ENCODE measurements at places on chromosomes 11 and 22.

DNA sequence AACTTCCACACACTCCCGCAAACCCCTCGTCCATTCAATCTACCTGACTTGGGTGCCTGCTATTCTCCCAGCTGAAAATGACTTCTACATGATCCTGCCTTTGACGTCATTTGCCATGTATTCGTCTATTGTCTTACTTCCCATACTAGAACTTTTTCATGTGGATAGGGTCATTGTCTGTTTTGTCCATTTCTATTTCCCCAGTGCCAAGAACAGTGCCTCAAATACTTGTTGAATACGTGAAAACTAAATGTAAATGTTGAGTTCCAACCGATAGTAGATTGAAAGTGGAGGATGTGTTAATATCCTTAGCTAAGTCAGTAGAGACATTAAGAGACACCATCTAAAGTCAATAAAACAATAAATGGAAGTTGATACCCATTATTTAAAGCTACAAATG, 935 bp downstream of the TRIM68 start:
- no peak for DNase-seq

GRCh38 chr11:76523147-76523546, 78.3 kb downstream of the EMSY start:
- DNase-seq, result no peak

- DNase-seq, result no peak
These were observed 8.3 kb upstream of the PIM3 start for GRCh38 chr22:49951986-49952896.

GRCh38 chr11:83823461-83824025, 537.4 kb upstream of the CCDC90B start:
- DNase-seq, result no peak

GRCh38 chr11:73201249-73201648, 16.8 kb upstream of the P2RY2 start:
- no peak for DNase-seq

DNA sequence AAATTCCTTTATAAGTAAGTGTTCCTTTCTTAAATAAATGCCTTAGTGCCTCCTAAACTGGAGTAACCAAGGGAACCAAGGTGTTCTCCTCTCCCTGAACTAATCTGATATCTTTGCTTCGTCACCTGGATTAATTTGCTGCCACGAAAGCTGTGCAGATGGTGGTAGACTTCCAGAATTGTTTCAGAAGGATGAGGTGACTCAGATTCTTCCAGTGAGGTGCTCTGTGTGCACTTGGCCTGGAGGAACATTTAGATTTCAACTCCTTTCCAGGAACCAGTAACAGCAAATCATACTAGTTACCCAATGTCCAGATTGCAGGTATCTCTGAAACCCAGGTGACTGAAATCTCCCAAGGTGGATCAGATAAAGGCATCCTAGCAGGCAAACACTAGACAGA, 181.9 kb downstream of the FAT3 start:
- no peak for DNase-seq

- DNase-seq, result no peak
These were observed 26.8 kb upstream of the RAG1 start for GRCh38 chr11:36540998-36541397.

DNA sequence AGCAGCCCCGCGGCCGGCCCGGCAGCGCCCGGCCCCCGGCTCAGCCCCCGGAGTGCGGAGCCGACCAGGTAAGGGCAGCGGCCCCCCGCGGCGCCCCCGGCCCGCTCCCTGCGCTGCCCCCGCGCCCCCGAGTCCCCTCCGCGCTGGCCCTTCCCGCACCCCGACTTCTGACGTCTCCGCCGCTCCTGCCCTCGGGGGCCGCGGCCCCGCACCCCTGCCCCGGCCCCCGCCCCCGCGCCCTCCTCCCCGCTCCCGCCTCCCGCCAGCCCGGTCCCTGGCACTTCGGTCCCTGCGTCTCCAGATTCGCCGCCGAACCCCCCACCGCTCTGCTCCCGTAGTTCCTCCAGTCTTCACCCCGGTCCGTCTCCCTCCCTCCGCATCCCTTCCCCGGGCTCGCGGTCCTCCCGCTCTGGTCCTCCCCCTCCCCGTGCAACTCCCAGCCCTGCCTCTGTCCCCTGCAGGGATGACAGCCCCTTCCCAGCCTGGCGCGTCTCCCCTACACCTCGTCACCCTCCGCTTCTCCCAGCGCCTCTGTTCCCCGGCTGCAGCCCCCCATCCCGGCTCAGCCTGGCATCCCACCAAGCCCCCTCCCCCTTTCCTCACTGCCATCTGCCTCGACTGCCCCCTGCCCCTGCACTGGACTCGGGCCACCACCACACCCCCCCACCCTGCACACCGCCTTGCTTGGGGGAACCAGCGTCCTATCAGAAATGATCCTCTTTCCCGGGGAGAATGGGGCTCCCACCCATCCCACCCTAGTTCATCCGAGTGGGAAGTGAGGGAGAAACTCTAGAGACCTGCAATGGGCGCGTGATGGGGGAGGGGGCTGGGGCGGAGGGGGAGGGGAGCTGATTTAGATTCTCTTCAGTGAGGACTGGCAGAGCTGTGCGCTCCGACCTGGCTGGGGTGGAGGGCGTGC, 531 bp downstream of the GRIK4 start:
- no peak for DNase-seq

DNA sequence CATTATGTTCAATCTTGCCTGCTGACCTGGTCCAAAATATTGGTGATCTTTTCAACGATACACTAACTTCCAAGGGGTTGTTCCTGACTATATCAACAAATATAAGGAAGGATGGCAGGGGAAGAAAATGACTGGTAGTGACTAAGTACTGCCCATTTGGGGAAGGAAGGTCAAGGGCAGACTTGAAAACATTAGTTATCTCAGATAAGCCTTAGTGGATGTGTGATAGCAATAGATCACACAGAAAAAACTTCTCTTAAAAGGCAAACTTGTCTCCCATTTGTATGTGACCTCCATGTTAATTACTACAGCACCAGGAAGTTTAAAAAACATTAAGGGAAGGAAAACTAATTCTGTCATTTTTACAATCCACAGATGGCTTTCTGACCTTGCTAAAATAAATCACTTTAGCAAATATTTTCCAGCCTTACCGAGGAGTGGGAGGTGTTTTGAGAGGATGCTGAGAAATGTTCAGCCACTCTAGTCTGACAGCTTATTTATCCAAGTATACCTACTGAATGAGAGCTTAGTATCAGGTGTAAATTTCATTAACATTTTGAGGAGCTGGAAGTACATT, 88.2 kb upstream of the DDI1 start:
- no peak for DNase-seq

- no peak for DNase-seq
These were observed 16.7 kb upstream of the ZC3H12C start for GRCh38 chr11:110076371-110076965.

- DNase-seq, result no peak
These were observed 1033.7 kb downstream of the BRD1 start for GRCh38 chr22:48793949-48794348.

- no peak for DNase-seq
These were observed 24.4 kb downstream of the SGSM1 start for GRCh38 chr22:24830205-24830979.

- DNase-seq, result no peak
These were observed 120.9 kb downstream of the KCNQ1OT1 start for GRCh38 chr11:2578929-2579270.

- DNase-seq, result no peak
These were observed 5.0 kb upstream of the PDE3B start for GRCh38 chr11:14638561-14638960.

DNA sequence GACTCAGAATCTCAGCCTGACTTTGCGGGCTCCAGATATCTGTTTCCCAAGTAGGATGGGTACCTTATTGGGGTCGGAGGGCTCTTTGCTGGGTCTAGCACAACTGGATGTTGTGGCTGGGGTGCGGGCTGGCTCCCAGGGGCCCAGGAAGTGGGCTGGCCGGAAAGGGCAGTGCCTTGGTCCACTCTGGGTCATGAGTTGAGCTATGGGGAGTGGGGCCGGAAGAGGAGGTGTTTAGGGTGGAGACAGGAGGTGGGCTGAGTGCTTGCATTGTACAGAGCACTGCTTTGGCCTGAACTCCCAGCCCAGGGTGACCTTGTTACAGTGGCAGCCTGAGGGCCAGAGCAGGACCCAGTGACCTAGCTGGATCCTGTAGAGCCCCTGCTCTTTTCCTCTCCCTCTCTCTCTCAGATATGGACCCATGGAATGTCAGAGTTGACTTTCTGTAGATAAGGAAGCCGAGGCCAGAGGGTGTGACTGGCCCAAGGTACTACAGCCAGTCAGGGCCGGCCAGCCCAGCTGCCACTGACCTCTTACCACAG, 13.2 kb downstream of the PHLDB1 start:
- no peak for DNase-seq

GRCh38 chr11:64430645-64431044, 71.7 kb downstream of the RPS6KA4 start:
- no peak for DNase-seq

GRCh38 chr11:66032957-66033735, 6.9 kb upstream of the CATSPER1 start:
- DNase-seq, result no peak

DNA sequence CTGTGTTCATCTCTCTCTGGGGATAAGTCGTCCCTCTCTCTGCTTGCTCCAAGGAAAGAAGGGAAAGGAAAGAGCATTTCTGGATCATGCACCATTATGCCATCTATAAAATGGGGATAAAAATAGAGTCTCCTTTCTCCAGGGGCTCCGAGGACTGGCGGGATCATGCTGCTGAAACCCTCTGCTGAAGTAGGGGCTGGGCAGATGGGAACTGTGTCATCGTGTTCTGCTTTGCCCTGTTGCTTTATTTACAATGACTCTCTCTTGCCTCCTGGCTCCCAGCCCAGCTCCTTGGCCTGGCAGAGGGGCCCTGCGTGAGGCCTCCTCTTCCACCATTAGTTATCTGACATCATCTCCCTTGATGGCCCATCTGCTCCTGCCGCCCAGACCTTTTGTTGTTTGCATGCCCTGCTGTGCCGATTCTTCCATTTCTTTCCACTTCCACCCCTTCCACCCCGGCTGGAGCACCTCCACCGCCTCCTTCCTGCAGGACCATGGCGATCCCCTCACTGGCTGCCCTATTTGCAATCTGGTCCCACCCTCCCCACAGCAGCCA, 200.9 kb downstream of the MYO18B start:
- no peak for DNase-seq

DNA sequence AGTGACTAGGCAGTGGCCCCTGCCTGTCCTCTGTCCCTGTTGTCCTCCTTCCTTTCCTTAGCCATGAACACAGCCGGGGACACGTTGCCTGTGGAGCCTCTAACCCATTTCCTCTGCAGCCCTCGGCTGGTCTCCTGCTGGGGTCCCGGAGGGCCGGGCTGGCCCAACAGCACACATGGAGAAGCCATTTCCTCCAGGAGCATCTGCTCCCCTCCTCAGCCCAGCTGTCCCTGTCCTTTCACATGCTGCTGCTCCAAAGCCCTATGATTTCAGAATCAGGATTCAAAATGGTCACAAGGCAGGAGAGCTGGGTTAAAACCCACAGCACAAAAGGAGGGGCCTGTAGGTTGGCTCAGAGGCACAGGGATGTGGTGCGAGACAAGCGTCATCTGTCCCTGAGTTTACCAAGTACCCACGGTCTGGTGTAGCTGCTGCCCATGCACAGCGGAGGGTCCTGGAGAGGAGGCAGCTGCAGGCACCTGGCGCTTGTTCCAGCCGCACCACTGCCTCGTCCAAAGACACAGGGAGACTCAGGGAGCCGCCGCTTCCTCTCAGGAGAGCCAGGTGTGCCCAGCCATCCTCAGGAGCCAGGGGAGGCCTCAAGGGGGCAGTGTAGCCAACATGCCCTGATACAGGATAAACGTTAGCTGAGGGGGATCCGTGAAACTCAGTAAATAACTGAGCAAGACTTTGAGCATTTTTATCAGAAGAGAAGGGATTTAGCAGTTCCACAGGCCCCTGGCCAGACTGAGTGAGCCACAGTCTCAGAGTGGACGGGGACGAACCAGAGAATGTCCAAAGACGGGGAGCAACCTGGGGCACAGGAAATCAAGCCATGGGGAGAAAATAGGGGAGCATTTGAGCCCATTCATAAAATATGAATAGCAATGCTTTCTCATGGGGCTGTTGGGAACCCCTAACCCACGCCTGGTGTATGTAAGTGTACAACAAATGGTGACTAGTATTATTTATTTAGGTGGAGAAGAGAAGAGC, 3.9 kb upstream of the VSIG10L2 start:
- DNase-seq, result no peak

- no peak for DNase-seq
These were observed 127.2 kb upstream of the ALX4 start for GRCh38 chr11:44437122-44437521.

Data from naive thymus-derived CD8-positive, alpha-beta T cell (primary cell).